Activated naive CD8-positive, alpha-beta T cell treated with anti-CD3 and anti-CD28 coated beads, Interleukin-2, amount 50 U/mL, for 24 hours (primary cell): ENCODE measurements at places on chromosomes 2 and 18.

DNA sequence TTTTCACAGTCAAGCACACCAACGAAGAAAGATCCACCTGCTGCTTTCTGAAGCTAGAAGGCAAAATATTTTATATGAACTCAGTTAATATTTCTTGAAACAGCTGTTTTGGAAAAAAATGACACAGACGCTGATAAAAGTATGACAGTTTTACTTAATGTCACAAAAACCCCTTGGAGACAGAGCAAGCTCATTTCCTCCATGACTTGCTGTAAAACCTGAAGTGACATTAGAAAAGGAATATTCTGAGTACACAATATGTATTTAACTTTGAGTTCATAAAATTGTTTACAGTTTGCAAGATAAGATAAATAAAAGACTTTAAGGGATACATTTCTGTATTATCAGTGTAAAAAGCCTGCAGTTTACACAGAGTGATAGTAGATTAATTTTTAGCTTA is 105.4 kb downstream of the DSEL start:
- DNase-seq, result no peak

DNA sequence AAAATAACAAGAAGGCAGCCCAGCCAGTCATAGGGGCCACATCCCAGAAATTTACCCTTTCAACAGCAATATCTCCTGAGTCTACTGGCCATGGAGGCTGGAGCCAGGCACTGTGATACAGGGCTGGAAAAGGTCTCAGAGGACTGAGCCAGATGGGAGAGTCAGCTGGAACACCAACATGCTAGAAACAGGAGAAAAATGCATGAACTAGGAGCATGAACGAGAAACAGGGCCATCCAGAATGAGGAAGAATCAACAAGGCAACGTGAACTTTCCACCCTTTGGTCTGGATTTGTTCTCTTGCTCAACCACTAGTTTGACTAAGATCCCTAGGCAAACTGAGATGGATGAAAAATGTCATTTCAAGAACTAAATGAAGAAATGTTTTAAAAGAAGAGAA is 13.1 kb downstream of the PID1 start:
- DNase-seq, result no peak

GRCh38 chr2:521853-522530 is 155.2 kb downstream of the TMEM18 start:
- DNase-seq, result no peak

- no peak for DNase-seq
These were observed 335.2 kb downstream of the FBXO15 start for GRCh38 chr18:73812423-73812822.

- no peak for DNase-seq
These were observed 68.4 kb downstream of the CERKL start for GRCh38 chr2:181588546-181588945.

- no peak for DNase-seq
These were observed 26.0 kb downstream of the MARCO start for GRCh38 chr2:118968042-118968441.

DNA sequence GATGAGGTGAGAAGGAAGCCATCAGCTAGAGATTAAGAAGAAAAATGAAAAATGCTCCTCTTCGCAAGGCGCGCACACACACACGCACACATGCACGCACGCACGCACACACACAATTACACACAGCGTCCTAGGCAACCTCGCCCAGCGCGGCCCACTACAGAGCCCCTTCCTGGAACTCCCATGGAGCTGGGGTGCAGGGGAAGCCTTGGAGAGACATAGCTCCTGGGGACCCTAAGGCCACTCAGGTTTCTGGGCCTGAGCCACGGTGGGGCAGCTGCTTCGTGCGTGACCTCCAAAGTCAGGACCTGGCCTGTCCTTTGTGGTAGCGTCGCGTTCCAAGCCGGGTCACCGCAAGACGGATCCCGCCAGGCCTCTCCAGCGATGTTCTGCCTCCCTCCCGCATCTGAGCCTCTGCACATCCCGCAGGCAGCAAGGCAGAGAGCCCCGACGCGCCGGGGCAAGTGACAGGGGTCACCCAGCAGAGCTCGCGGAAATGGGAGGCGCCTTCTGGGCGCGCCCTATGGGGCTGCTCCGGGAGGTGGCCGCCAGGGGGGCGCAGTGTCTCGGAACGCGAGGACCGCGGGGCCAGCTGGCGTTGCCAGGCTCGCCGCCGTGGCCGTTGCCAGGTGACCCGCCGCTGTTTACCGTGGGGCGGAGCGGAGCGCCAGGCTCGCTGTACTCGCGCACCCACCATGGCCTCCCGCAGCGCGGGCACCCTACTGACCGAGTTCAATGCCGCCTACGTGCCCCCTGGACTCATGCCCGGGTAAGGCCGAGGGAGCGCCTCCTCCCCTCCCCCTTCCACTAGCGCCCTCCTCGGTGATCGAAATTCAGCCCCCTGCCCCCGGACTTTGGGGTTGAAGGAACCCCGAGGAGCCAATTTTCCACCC is 79.0 kb downstream of the CIB4 start:
- peak; percentile 59 for DNase-seq
